Activated effector memory CD4-positive, alpha-beta T cell treated with anti-CD3 and anti-CD28 coated beads, Interleukin-2, amount 50 U/mL, for 16 hours (primary cell): ENCODE measurements at places on chromosomes 12 and 14.

DNA sequence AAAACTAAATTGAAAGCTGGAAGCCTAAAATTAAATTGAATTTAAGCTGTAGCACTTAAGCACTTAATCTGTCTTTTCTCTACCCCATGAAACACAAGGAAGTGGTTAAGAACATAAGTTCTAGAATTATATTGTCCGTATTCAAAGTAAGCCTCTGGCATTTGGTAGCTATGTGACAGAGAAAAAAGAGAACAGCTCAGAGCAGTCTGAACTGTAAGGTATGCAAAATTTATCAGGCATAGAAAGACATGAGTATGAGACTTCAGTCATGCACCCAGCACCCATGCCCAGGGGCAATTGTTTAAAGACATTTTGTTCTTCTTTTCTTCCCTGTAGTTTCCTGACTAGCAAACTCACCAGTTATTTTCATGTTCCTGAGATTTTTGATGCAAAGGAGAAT lies 116.7 kb downstream of the KCNMB4 start:
- DNase-seq: no peak

DNA sequence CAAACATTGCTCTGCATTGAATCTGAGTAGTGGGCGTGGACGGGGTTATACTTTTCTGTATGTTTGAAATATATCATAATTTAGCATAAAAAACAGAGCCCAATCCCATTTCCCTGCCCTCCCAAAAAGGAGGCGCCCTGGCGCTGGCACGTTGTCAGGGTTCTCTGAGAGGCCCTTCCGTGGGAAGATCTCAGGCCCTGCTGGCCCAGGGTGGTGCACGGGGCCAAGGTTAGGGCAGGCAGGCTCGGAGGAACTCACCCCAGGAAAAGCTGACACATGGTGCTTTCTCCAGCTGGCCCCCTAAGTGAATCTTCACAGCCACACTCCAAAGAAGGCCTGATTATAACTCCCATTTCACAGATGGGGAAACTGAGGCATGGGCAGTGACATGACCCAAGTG lies 17.2 kb downstream of the DIO3 start:
- no peak for DNase-seq

DNA sequence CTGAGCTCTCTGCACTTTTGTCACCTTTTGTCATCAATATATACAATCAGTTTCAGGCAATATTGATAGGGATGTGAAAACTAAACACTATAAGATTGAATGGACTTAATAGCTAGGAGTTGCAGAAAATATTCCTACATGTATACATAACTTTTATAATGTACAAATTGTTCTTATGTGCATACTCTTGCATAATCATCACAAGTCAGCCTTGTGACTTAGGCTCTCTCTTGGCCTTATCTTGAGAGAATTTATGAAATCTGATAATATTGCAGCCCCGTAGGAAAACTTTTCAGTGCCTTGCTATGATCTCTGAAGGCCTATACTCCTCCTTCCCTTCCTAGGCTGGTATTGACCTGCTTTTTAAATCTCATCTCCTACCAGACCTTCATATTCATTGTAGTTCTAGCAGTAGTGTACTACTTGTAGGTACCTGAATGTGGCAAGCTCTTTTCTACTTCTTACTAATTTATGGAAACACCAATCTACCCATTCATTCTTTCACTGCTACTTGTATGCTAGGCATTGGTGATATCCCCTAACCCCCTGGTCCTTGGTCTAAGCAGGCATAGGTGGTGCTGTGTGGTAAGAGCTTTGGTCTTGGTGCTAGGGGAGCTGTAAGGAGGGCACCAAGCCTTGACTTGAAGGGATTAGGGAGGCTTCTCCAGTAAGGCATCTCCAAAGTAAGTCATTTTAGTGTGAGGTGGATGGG lies 100.0 kb downstream of the PRKCH start:
- no peak for DNase-seq

DNA sequence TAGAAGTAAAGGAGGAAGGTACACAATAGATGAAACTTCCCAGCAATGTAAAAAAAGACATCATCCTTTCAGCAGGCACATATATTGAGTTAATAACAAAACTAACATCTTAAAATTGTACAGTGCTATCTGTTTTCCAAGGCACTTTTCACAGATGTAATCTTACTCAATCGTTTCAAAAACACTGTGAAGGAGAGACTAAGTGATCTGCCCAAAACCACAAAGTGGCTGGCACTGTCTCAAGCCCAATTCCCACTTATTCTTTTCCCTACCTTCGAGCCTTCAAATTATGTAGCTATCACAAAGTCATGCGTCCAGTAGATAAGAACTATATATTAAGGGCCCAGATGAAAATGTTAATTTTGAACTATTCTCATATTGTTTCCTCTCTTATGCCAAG lies 193.6 kb upstream of the RASSF8 start:
- DNase-seq: no peak

- DNase-seq: no peak
These were observed 380.0 kb downstream of the LRFN5 start for GRCh38 chr14:41986700-41987099.

GRCh38 chr12:4386801-4387200 lies 7.3 kb upstream of the FGF23 start:
- DNase-seq: no peak

- no peak for DNase-seq
These were observed 331.4 kb downstream of the BCAT1 start for GRCh38 chr12:24617471-24617870.

GRCh38 chr14:60164712-60165546 lies at the start of gene DHRS7:
DHRS7 (minus strand) TSS chr14:60165398; CDS start chr14:60165309, 89 bp downstream.
- peak; percentile 90 for DNase-seq

DNA sequence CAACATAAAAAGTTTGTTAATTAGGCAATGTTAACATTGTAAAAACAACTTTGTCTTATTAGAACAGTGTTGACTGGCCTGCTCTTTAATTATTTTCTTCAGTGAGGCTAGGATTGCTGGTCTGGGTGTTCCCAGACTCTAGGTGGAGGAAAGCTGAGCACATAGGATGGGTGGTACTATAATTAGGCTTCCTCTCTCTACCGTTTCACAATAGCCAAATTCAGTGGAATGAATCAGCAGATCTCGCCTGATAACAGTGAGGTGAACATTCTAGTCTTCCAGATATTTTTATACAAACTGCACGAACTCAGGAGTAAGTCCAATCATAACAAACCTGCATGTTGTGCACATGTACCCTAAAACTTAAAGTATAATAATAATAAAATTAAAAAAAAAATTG lies 11.9 kb downstream of the PTGDR start:
- no peak for DNase-seq

GRCh38 chr14:71651228-71651627 lies 281.0 kb upstream of the RGS6 start:
- DNase-seq: no peak

- no peak for DNase-seq
These were observed 754 bp downstream of the KRT18 start for GRCh38 chr12:52949413-52950331.

DNA sequence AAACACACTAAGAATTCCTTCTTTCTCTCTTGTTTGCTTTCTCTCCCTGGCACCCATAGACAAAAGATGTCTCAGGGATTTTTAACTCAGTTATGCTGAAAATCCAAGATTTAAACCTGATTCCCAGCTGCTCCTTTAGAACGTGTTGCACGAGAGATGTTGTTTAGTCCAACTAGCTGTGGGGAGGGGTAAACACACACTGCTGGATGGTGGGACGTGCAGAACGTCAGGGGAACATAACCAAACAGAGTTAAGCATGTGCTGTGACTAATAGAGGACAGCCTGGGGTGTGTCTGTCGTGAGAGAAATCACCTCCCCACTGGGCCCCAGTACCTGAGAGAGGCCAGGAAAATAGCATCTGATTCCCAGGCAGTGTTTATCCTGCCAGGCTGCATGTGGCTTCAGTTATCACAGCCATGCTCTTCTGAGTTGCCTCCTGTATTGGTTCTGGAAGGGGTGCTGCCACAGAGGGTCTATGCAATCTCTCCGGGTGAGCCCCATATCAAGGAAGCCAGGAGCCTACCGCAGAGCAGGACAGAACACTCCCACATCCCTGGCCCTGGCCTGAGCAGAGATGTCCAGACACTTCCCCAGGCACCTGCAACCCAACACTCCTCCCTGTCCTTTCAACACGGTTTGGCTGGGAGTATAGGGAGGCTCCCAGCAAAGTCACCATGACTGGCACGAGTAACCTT lies 112.7 kb upstream of the EGLN3 start:
- no peak for DNase-seq

DNA sequence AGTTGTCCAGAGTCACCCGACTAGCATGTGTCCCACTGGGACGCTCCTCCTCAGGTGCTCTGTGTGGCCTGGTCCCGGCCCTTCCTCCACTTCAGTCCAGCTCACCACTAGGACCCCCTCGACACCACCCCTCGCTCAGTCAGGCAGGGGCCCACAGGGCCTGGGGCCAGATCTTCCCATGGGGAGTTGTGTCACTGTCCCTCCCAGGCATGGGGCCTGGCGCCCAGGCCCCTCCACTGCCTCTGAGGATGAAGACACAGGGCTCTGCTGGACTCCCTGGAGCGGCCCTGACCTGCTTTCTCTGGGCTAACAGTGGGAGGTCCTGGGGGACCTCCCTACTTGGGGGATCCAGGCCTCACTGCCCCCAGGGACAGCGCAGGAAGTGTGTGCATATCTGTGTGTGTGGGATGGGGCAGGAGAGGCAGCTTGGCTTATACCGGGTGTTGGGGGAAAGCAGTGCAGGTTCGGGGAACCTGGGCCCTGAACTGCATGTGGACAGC lies 43.8 kb downstream of the KRT80 start:
- no peak for DNase-seq

GRCh38 chr12:8661751-8662150 lies 875 bp downstream of the MFAP5 start:
- no peak for DNase-seq

DNA sequence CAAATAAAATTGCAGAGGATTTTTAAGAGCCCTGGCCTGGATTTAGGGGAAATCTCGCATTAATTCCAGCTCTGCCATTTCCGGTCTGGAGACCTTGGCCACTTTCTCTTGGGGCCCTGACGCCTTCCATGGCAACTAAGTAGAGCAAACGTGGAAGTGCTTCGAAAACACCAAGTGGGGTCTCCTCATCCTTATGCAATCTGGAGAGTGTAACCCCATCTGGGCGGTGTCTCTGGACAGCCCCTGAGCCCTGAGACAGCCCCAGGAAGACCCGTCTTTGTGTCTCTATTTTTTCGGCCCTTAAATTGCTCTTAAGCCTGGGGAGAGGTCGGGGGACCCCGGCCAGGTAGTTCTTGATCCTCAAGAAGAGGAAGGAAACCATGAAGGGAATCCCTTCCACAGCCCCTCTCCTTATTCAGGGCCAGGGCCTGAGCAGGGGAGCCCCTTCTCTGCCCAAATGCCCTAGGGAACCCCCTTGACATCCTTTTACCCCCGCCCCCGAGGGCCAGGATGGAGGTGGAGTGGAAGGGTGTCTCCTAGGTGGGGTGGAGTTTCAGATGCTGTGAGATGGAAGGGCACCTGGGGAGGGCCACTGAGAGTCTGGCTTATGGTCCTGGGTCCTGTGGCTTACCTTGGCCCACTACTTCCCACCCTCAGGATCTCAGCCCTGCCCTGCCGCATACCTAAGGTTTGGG lies 17.6 kb upstream of the NR4A1 start:
- no peak for DNase-seq

- no peak for DNase-seq
These were observed 5.7 kb downstream of the PGAM5 start for GRCh38 chr12:132716356-132716755.

GRCh38 chr14:71734885-71735284 lies 197.3 kb upstream of the RGS6 start:
- DNase-seq: no peak

GRCh38 chr12:124485371-124485770 lies 82.0 kb downstream of the NCOR2 start:
- no peak for DNase-seq

DNA sequence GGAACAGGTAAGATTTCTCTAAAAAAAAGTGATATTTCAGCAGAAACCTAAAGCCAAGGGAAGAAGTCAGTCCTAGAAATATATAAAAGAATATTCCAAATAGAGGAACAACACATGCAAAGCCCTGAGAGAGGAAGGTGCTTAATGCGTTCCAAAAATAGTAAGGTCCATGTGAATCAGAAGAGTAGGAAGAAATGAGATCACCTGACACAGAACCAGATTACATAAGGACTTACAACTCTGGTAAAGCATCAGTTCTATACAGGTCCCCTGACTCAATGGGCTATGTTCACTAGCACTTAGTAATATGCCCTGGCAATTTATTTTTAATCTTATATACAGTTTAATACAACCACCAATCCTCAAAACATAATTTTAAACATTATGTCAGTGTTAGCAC lies 30.0 kb downstream of the SENP1 start:
- DNase-seq: no peak

GRCh38 chr12:12191008-12191407 lies 75.8 kb downstream of the LRP6 start:
- no peak for DNase-seq

GRCh38 chr12:54044425-54045103 lies 9.1 kb upstream of the HOXC4 start:
- no peak for DNase-seq

- DNase-seq: no peak
These were observed 47.8 kb downstream of the HECTD1 start for GRCh38 chr14:31159682-31160296.

GRCh38 chr12:63103494-63104131 lies 47.4 kb downstream of the AVPR1A start:
- DNase-seq: no peak

DNA sequence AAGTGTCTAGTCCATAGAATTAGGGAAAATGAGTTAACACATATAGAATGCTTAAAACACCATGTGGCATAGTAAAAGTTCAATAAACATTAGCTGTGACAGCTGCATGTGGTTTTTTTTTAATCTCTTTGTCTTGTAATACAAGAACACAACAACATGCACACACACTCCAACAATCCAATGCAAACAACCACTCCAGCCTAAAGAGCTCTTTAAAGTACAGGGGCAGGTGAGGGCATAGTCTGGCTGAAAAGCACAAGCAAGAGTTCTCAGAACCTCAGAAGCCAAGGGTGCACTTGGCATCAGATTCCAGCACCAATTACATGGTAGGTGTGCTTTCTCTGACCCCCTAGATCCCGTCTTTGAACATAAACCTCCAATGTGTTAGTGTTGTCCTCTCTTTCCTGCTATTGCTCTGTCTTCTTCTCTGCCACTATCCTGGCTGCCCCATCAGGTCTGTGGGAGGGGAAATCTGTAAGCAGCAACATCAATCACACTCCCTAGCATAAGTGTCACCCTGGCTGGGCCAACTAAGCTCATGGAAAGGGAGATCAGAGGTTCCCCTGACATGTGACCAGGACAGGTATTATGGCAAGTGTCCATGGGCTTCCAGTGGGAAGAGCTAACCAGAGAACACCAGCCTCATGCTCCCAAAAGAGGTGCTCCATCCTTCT lies 91.0 kb downstream of the SLC8A3 start:
- DNase-seq: no peak

DNA sequence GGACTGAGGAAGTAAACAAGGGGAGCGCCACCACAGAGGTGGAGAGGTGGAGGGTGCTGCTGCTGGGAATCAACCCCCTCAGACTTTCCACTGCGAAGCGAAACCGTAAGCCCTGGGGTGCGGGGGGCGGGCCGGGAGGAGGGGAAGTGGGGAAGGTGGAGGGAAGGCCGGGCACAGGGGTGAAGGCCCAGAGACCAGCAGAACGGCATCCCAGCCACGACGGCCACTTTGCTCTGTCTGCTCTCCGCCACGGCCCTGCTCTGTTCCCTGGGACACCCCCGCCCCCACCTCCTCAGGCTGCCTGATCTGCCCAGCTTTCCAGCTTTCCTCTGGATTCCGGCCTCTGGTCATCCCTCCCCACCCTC lies at the start of gene LAG3:
TSS of gene LAG3 (plus strand) at position 190 of the 365 bp plus-strand sequence. CDS start 333 bp downstream, outside the sequence.
- DNase-seq: peak; percentile 81
